Thymus (tissue), 14 donors: ENCODE measurements at places on chromosomes 7 and 10.

GRCh38 chr7:159067576-159068487 lies 76.8 kb downstream of the VIPR2 start:
- no peak for DNase-seq

- DNase-seq = no peak
Measured at GRCh38 chr10:66714741-66715140, 211.1 kb upstream of the LRRTM3 start.

- DNase-seq = peak; percentile 66
Measured at GRCh38 chr10:72263613-72264241, 10.0 kb upstream of the DDIT4 start.

GRCh38 chr7:123039269-123039668 lies 43.8 kb upstream of the TAS2R16 start:
- DNase-seq = no peak

DNA sequence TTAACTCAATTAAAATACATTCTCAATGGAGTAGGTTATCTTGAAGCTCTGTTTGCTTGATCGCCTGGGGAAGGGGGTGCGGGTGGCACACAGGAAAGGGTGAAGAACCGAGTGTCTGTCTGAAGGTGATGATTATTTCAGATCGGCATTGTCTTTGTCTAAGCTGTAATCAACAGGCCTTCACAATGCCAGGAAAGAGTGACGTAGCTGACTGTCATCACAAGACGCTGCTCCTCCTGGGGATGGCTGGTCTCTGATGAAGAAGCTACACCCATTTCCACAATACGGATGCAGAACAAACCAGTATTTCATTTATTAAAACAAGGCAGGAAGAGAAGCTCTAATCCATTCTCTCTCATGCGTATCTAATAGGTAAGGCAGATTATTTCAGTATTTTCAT lies 19.4 kb downstream of the JCAD start:
- no peak for DNase-seq

- DNase-seq = no peak
Measured at GRCh38 chr7:134298902-134299683, 17.6 kb downstream of the SLC35B4 start.

- peak; percentile 78 for DNase-seq
Measured at GRCh38 chr10:26799342-26799741, 61.4 kb downstream of the ABI1 start.

- peak; percentile 53 for DNase-seq
Measured at GRCh38 chr10:90857635-90858460, at the start of gene HTR7. TSS of gene HTR7 (minus strand) at chr10:90858039. CDS start at chr10:90857671, 368 bp downstream.

- DNase-seq = no peak
Measured at GRCh38 chr10:99754670-99755069, 22.6 kb downstream of the CUTC start.

DNA sequence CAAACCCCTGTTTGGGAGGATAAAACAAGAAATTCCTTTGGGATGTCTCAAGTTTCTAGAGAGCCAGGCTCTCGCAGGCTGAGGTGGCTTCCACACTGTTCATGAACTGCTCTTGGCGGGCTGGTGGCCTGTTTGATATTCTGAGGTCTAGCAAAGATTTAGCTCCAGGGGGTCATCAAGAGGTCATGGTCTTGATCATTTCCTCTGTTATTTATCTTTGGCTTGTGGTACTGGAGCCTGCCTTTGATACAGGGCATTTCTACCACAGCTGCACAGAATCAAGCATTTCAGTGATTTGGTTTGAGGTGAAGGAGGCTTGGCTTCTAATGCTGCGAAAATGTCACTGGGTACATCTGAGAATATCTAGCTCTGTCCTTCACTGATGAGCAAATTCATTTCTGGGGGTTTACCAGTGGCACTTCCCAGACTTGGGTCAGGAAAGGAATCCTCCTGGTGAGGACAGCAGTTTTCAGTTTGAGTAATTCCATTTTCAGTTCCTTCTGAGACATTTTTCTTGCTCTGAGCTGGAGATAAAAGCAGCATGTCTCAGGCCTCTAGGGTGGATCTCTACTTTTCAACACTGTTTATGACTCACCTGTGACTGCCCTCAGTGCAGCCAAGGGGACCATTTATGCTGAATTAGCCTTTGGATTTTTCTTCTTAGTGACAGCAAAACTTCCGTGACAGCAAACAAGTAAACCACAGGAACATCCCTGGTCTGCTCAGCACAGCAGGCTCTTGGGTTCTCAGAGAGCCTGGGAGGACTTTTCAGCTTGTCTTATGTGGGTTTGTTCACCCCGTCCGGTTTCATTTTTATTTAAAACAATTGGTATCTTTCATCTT lies 312.0 kb downstream of the RNLS start:
- DNase-seq = no peak

- DNase-seq = no peak
Measured at GRCh38 chr7:51702673-51703072, 386.1 kb upstream of the COBL start.

GRCh38 chr10:72094574-72094973 lies 6.2 kb upstream of the SPOCK2 start:
- no peak for DNase-seq

GRCh38 chr7:119562839-119563238 lies 710.1 kb upstream of the KCND2 start:
- DNase-seq = no peak

DNA sequence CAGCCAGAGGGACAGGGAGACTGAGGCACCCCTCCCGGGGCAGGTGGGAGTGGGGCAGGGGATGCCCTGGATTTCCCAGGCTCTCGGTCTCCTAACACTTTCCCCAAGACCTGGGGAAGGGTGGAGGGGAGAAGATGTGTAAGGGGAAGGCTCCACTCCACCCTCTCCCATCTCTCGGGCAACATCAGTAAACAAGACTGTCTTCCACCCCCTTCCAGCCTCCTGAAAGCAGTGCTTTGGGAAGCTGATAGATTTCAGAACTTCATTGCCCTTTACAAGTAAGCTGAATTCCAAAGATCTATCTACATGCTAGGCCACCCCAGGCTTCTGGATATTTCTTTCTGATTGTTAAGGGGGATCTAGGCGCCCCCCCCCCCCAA lies 3.7 kb downstream of the FLNC start:
- DNase-seq = no peak

GRCh38 chr10:25682203-25682851 lies 251.7 kb upstream of the MYO3A start:
- no peak for DNase-seq

DNA sequence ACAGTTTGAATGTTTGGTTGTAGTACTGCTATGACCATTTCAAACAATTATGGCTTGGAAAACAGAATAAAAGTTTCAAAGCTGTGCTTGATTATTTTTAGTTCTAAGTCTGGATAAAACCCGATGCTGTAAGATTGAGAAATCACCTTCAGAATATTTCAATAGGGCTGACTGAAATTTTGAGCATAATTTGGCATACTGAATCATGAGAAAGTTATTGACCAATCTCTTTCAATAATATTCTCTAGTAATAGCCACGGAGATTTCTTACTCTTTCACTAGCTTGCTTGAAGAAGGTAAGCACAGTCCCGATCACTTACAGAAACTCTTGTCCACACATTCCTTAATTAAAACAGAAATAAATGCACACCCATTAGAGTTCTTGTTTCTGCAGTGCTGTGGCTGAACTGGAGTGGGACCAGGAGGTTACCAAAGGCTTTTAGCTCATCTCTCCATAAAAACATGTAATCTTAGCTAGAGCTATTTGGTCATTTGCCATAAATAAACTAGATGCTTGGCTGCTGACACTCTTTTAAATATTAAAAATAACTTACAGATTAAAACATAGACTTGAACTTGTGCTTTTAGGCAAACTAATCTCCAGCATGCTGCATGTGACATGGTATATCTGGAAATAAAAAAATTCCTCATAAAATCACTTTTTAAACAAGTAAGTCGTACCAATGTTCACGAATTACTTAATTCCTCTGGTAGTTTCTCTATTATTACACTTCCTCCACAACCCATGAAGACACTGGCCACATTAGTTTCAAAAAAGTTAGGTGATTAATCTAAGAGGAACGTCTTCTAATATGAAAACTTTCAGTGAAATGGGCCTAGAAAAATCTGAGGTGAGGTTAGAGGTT lies 97.8 kb downstream of the AGMO start:
- no peak for DNase-seq

DNA sequence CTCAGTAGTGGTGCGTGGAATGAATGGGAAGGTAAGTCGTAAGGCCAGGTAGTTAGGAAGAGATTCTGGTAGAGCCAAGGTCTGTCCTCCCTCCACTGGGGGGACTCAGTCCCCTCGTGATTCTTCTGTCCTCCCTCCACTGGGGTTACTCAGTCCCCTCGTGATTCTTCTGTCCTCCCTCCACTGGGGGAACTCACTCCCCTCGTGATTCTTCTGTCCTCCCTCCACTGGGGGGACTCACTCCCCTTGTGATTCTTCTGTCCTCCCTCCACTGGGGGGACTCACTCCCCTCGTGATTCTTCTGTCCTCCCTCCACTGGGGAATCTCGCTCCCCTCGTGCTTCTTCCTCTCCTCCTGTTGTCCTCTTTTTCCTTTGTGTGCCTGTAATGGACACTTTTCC lies 125.1 kb downstream of the CELF2 start:
- no peak for DNase-seq

- no peak for DNase-seq
Measured at GRCh38 chr7:124323597-124323996, 290.7 kb upstream of the TMEM229A start.

- no peak for DNase-seq
Measured at GRCh38 chr7:19397911-19398310, 252.7 kb upstream of the FERD3L start.

GRCh38 chr10:36188080-36188453 lies 546.0 kb upstream of the FZD8 start:
- DNase-seq = no peak

DNA sequence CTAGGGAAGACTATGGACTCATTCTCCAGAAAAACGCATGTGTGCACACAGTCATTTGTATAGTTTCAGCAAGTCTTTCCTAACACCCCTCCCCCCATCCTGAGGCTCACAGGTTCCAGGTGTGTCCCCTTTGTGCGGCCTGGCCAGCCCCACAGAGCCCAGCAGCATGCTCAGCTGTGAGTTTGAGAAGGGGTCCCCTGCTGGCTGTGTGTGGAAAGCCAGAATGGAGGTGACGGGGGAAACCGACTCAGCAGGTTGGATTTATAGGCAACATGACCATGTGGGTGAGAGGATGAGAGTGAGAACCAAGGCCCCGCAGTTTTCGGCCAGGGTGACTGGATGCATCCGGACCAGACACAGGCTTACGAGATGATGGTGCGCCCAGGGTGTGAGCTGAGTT lies 9.9 kb downstream of the PTPRE start:
- DNase-seq = no peak

DNA sequence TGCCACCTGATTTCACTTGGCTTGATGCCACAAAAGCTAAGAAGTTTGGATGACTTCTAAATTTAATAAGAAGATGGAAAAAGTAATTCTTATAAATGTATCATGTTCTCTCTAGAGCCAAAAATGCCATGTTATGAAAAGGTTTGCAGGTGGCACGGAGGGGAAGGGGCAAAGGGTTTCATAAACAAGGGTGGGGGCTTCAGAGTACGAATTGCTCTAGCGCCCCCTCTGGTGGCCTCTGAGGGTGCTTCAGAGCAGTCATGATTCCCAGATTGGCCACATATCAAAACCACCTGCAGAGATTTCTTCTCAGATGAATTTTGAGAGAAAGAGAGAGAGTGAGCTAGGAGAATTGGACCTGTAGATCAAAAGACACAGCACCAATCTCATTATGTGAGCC lies 208.6 kb upstream of the YAE1 start:
- no peak for DNase-seq

DNA sequence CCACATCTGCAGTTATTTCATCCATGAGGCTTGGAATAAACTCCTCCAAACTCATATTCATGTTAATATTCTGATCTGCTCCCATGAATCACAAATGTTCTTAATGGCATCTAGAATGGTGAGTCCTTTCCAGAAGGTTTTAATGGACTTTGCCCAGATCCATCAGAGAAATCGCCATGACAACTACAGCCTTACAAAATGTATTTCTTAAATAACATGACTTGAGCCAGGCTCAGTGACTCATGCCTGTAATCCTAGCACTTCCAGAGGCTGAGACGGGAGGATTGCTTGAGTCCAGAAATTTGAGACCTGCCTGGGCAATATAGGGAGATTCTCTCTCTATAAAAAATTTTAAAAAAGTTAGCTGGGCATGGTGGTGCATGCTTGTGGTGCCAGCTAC lies 102.1 kb upstream of the TMEM168 start:
- DNase-seq = no peak

DNA sequence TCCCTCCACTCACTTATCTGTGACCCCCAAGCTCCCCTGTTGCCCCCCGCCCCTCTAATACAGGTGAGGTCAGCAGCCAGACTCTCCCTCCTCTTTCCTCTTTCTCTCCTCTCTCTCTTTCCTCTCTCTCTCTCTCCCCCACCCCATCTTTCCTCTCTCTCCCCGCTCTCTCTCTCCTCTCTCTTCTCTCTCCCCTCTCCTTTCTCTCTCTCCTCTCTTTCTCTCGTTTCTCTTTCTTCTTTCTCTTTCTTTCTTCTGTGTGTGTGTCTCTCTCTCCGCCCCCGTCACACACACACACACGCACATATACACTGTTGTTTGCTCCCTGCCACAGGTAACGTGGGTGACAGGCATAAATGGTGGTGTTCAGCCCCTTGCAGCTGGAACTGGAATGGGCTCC lies 37.2 kb upstream of the PSMG3 start:
- DNase-seq = no peak

DNA sequence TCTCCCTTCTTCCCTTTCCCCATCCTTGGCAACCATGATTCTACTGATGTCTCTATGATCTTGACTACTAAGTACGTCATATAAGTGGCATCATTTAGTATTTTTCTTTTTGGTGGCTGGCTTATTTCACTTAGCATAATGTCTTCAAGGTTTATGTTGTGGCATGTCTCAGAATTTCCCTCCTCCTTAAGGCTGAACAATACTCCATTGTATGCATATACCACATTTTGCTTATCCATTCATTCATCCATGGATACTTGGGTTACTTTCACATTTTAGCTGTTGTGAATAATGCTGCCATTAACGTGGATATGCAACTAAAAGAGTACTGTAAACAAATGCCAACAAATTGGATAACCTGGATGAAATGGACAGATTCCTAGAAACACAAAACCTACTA lies 60.8 kb downstream of the BMPR1A start:
- DNase-seq = no peak

GRCh38 chr7:6167004-6167551 lies 105.3 kb downstream of the CYTH3 start:
- DNase-seq = no peak

DNA sequence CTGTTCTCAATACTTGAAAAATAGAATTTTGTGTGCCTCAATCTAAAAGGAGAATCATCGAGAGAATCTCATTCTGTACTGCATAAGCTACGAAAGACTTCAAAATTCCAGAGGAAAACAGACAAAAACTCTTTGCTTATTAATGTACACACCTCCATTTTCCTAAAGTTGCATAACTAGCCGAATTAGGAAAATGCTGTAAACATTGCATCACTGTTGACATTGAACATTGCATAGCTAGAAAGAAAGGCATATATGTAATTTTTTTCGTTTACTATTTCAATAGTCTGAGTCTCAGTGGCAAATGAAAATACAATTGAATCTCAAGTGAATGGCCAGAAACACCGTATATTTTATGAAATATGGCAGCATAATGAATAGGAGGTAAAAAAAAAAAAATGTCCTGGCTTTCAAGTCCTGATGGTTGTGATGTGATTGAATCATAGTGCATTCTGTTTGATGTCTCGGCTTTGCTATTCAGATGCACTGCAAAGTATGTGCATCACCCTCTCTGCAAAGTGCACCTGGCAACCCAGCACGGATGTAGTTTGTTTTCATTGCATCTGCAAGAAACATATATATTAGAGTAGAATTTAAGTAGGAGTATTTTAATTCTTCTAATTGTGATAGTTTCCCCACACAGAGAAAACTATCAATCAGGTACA lies 196.7 kb downstream of the VTI1A start:
- peak; percentile 14 for DNase-seq
